ENCODE measurements at places on chromosomes 1 and 21. TPM values are rescaled to one million over a fixed set of nuclear protein-coding genes. Genes with fewer than 3 reads are reported as not detected.

- no peak for DNase-seq
Measured at GRCh38 chr1:22652881-22653316, at the start of gene C1QB. Gene C1QB (plus strand): TSS chr1:22653236. CDS start chr1:22659463, 6,227 bp downstream.

DNA sequence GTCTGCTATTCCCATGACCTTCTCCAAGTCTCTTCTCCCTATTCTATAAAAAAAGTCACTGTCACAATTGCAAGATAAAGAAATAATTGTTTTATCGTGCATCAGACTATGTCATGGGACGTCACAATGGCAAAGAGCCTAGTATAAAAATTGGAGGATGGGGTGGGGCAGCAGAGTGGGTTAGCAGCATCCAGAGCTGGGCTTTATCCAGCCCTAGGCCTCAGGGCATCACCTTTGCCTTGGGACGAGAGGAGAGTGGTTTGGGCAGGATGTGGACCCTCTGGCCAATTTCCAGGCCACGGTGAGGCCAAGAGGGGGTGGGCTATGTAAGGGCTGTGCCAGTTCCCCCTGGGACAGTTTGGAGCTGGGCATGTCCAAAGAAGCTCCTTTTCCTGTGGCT, 25.7 kb downstream of the WNT4 start:
- DNase-seq = peak; percentile 36

- DNase-seq = no peak
Measured at GRCh38 chr1:25566730-25567341, 23.4 kb downstream of the LDLRAP1 start.

DNA sequence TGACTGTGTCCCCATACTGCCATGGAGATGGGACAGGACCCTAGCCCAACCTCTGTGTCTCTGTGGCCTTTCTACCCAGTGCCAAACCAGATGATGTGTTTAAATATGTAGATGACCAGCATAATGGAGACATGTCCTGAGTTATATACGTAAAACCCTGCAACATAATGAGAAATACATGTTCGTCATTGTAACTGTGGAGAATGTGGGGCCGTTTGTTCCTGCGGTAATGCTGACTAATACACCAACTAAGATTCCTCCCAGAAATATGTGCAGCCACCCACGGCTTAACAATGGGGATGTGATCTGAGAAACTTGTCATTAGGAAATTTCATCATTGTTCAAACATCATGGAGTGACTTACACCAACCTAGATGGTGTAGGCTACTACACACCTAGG, 71.7 kb upstream of the SIM2 start:
- no peak for DNase-seq

GRCh38 chr1:228373004-228373680, 33.5 kb downstream of the TRIM11 start:
- no peak for DNase-seq

DNA sequence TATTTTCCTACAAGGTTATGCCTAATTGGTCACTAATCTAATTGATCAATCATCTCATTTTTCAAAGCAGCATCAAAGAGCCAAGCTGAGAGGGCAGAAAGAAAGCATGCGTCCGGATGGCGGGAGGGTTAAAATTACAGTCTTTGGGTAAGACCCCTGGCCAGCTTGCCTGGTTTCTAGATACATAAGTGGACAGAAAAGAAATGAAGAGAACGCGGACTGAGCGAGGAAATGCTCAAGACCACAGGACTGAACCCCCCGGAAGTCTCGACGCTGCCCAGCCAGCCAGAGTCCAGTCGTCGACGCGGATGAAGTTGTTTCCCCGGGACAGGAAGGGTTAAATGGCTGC, 297.2 kb downstream of the OMA1 start:
- no peak for DNase-seq

GRCh38 chr1:179021873-179022272, 3.8 kb upstream of the FAM20B start:
- no peak for DNase-seq

- no peak for DNase-seq
Measured at GRCh38 chr1:169784102-169784501, 10.6 kb downstream of the METTL18 start.

DNA sequence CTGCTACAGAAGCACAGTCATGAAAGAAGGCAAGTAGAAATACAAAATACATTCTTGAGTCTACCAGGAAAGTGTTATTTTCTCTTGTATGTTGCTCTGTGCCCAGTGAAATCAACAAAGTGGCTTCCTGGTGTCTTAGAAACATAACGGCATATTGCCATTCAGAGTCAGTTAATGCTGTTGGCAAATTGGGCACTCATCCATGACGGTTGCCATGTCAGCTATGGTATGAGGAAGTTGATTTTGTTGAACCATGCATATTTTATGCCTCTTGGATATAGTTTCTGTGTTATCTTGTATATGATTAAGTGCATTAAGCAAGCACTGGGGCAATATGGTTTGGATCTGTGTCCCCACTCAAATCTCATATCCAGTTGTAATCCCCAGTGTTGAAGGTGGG, 153.1 kb upstream of the CXADR start:
- DNase-seq = no peak

DNA sequence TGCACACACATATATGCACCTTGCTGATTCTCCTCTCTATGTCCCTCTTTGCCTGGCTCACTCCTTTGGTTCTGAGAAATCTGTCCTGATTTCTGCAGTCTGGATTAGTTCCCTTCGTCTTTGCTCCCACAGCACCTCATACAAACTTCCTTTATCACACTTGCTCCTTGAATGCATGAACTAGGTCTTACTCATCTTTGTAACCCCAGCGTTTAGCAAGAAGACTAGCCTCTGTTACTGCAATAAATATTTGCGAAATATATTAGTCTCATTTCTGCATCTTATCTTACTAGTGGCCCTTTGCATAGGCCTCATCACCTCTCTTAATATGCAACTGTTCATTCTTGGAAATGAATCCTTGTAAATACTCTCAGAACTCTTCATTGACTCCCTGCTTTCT, 11.4 kb downstream of the SMYD2 start:
- no peak for DNase-seq

DNA sequence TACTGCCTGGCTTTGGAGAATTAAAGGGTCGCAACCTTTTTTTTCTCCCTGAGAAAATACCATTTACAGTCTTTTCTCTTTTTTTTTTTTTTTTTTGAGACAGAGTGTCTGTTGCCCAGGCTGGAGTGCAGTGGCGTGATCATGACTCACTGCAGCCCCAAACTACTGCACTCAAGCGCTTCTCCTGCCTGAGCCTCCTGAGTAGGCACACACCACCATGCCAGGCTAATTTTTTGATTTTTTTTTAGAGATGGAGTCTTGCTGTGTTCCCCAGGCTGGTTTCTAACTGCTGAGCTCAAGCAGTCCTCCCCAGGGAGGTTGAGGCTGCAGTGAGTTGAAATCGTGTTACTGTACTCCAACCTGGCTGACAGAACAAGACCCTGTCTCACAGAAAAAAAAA, 24.6 kb downstream of the UBE4B start:
- no peak for DNase-seq

DNA sequence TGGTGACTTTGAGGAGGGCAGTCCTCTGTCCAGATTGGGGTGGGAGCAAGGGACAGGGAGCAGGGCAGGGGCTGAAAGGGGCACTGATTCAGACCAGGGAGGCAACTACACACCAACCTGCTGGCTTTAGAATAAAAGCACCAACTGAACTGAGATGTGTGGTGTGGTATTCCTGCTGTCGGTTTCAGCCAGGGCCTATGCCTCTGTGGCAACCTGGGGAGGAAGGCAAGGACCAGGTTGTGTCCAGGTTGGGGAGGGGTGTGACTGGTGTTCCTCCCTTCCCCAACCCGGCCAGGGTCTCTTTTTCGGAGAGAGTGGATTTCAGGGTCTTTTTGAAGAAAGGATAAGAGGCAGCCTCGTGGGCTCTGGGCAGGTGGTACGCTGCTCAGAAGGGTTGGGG, 6.3 kb downstream of the PROK1 start:
- DNase-seq = no peak

DNA sequence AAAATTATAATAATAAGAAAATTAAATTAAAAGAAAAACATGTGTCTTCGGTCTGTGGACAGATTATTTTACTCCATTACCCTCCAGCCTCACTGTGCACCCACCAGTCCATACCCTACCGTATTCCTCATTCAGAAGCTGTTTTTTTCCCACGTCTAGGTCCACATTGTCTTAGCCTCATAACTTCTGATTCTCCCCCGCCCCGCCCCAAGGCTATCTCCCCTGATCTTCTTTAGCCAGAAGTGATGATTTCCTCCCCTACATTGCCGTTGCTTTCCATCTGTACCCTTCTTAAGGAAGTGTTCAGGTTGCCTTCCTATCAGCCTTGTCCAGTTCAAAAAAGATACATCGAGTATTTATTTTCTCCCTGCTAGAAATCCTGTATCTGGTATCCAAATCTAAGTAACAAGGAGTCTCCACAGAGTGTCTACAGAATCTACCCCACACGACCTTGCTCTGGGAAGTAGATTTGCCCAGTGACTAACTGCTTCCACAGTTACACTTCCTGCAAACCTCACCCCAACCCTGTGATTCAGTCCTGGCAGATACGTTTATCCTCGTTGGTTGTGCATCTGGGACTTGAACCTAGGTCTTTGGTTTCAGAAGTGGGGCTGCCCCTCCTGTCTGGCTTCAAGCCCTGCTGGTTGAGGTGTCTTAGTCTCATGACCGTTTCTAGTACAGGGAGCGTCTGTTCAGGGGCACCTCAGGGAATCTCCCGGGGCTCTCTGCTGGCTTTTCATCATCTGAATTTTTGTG, 470.2 kb downstream of the CAMTA1 start:
- no peak for DNase-seq

GRCh38 chr1:12370333-12370975, 140.6 kb downstream of the VPS13D start:
- no peak for DNase-seq

DNA sequence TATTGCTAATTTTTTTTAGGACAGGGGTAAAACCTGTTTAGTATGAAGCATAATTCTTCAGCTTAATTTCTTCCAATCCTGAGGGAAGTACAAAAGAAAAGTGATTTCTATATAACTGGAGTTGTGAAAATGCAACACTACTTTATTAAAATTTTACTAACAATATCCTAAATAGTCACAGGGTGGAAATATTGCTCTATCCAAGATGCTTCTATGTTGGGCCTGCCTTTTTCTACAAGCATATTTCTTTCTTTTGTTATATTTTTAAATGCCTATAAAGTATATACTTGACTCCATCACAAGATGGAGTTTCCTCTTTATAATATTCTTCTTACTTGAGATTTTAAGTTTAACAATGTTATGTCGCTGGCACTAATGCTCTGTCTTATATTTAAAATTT, 37.9 kb downstream of the DTL start:
- no peak for DNase-seq

Gene GPR25
- not detected for total RNA-seq

Gene KIF26B
- total RNA-seq = 8.0 TPM

Gene RHD
- total RNA-seq = not detected

Gene NEK7
- 54.1 TPM for total RNA-seq

Gene PRDM16
- total RNA-seq = 15.9 TPM

Gene RIPK4
- 34.3 TPM for total RNA-seq

Gene LMOD1
- total RNA-seq = 123 TPM

Gene HPDL
- 2.3 TPM for total RNA-seq

Measured in ureter (tissue), 1 donor.